ENCODE measurements at places on chromosomes 6 and 20.
A peak's percentile ranks its signal among the peaks of the same experiment; 100 is the strongest.

GRCh38 chr20:59837623-59838394 is 95.6 kb downstream of the SYCP2 start:
- no peak for DNase-seq

DNA sequence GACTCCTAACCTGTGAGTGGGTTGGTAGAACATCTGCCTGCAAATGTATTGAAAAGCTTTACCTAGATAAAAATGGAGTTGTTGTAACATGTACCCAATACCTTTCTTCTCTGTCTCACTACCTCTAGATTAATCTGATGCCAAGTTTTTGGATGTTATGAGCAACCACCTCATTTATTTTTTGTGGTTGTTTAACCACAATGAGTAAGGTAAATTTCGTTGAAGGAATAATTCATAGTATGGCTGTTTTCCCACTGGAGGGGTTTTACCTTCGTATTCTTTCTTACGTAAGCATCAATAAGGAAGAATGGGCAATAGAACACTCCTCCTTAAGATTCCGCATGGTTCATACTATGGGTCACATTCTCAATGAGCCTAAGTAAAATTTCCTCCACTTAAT is 165.4 kb downstream of the CDH26 start:
- DNase-seq = no peak

DNA sequence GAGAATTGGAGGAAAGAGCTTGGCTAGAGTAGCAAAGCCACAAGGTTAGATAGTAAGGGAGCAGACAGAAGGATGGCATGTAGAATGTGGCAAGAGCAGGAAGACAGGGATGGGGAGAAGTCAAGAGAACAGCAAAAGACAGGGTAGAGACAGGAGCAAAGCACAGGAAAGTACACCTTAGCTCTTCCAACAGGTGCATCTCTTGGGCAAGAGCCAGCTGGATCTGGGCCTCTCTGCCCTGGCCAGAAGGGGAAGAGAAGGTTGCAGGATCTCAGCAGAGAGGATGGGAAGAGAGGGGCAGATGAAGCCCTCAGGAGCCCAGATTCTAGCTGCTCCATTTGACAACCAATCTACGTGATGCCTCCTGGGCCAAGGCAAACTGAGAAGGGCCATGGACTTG is 16.7 kb downstream of the SCUBE3 start:
- no peak for DNase-seq

DNA sequence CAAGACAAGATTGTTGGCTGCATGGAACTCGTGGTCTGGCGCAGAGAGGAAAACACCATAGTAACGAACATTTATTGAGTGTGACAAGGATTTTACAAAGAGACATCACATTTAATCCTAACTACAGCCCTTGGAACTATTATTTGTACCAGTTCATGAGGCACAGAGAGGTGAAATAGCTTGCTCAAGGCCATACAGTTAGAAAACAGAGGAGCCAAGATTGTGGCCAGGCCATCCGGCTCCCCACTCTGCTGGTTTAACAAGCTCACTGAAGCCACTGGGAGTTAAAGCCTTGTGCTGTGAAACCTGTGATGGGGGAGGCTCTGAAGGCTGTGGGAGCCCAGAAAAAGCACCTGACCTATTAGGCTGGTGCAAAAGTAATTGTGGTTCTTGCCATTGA is 74.9 kb upstream of the ZNFX1 start:
- DNase-seq = no peak

DNA sequence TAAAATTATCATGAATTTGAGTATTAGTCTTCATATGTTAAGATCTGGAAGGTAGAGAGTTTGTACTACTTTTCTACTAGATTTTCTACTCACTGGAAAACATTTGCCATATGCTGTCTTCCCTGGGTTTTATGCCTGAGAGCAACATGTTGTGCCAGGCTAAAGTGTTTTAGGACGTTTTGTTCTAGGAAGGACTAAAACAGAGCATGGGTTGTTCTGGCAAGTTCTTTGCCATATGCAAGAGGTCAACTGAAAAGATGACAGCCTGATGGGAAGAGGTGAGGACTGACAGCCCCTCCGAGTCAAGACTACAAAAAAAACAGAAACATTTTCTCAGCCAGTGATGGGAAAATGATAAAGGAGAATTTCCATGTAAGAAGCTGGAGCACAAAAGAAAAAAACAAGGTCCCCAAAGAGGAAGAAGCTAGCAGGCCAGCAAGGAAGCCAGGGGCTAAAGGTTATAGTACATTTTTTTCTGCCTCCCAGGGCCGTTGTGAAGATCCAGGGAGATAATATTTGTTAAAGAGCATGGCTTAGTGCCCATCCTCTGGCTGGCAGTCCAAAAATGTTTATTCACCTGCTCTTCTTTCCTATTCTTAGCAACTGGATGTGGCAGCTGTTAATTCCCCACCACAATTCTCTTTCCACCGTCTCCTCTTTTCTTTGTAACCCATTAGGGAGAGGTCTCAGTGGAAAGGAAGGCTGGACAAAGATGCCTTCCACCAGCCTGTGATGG is 7.8 kb downstream of the SCGN start:
- no peak for DNase-seq

DNA sequence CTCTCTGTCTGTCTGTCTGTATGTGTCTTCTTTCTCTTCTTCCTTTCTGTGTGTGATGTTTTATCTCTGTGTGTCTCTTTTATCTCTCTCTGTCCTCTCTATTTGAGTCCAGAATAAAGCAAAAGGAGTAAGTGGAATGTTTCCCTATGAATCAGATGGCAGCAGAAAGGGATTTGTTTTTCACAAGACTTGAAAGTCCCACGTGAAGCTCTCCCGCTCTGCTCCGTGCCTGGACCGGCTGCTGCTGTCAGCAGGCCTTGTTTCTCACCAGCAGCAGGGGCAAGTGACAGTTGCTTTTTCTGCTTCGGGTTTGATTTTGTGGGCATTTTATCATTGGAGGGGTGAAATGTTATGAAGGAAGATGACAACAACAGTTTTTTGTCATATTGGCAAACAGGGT is 212.7 kb downstream of the PACRG start:
- no peak for DNase-seq

DNA sequence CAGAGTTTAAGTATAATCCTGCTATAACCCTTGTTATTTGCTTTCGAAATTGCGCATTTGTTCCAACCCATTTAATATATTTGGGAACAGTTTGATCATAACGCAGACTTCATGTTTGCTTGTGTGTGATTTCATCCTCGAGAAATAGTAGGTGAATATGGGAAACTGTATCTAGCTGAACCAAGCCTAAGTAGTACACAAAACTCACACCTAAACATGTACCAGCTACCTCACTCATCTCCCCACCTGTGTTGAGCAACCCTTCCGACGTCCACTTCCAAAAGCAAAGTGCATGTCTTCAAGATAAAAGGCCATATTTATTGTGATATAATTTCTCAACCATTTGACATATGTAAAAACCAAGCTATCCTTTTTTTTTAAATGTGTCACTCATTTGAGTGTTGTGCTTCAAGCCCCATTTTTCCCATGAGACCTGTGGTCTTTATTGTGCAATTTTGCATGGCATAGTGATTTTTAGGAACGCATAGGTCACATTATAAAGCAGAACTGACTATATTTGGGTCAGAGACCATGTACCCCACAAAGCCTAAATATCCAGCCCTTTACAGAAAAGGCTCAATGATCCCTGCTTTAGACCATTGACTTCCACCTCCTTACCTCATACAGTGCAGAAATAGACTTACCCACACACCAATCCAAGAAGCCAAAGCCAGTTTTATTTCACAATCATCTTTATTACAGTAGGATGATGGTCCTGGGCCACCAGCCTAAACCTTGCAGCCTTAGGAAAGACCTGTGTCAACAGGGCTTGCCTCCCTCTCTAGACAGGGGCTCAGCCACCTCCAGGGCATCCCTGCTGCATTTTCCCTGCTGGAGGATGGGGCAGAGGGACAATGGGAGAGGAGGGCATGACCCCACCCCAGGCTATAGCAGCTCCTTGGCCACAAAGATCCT is 7.1 kb downstream of the CCND3 start:
- no peak for DNase-seq

- DNase-seq = no peak
Measured at GRCh38 chr20:49880177-49880576, 35.2 kb downstream of the SPATA2 start.

- DNase-seq = no peak
Measured at GRCh38 chr6:41732591-41733359, 2.6 kb downstream of the TFEB start.

DNA sequence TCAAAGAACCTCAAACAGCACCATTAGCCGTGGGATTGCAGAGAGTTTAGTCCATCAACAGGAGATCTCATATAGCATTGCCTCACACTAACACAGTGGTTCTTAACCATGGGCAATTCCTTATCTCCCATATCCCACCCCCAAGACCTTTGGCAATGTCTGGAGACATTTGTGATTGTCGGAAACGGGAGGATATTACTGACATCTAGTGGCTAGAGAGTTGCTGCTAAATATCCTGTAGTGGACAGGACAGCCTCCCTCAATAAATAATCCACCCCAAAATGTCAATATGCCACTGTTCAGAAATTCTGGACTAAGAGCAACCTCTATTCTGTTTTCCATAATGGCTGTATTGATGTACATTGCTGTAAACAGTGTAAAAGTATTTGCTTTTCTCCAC is 210.1 kb upstream of the CCN2 start:
- DNase-seq = peak; percentile 38

GRCh38 chr6:132690678-132691077 is 23.2 kb downstream of the VNN1 start:
- no peak for DNase-seq

DNA sequence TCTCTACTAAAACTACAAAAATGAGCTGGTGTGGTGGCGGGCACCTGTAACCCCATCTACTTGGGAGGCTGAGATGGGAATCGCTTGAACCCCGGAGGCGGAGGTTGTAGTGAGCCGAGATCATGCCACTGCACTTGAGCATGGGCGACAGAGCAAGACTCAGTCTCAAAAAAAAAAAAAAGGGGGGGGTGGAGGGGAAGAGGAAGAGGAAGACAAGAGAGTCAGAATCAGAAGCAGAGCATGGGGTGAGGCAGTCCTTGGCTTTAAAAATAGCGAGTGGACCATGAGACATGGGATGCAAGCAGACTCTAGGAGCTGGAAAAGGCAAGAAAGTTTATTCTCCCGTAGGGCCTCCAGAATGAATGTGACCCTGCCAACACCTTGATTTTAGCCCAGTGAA is 3.9 kb upstream of the SLC9A8 start:
- no peak for DNase-seq

DNA sequence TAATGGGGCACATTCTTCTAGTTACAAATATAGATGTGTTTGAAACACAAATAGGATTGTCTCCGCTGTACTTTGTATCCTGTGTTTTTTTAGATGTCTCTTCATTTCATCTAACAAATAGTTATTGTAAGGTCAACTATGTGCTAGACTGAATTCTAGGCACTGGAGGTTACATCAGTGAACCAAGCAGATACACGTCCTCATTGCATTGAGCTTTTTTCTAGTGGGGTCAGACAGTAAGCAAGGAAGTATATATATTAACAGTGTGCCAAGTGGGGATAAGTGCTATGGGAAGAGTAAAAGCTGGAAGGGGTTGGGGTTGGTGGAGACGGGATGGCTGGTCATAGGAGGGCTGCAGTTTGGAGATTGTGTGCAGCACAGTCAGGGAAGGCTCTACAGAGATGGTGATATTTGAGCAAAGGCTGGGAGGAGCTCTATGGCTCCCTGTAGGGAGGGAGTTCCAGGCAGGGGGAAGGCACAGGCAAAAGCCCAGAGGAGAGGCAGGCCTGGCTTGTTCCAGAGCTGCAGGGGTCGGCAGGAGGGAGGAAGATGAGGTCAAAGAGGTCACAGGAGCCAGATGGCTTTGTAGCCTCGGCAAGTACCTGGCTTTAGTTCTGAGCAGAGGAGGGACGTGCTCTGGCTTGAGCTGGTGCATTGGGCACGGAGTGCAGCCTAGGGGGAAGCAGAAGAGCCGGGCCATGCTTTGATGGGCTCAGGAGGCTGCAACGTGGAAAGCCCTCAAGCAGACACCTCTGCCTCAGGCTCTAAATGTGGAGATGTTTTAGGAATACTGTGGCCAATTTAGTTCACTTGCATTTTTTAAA is 152.3 kb downstream of the ZDHHC14 start:
- DNase-seq = no peak

- no peak for DNase-seq
Measured at GRCh38 chr20:37310951-37311350, 21.5 kb downstream of the MANBAL start.

- no peak for DNase-seq
Measured at GRCh38 chr6:71476371-71476770, 187.8 kb downstream of the OGFRL1 start.

- DNase-seq = no peak
Measured at GRCh38 chr20:63977739-63978276, 1.6 kb downstream of the SAMD10 start.

DNA sequence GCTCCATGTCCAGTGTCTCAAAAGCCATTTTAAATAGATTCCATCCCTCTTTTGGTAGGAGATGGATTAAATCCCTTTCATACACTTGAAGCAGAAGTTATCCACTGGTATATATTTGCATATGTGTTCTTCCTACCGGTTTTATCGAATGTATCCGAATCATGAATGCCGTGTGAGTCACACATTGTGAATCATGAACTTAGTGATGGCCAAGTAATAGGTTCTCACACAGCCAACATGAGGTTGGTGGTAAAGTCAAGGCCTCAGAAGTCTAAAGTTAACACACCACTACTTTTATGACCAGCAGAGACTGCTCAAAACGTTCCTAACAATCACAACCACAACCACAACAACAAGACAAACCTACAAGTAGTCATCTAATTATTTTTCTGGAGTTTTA is 345.5 kb downstream of the THBS2 start:
- DNase-seq = peak; percentile 90
